ENCODE measurements at places on chromosomes 1 and 21. TPM values are rescaled to one million over a fixed set of nuclear protein-coding genes. Genes with fewer than 3 reads are reported as not detected.

The MPC2 gene
- total RNA-seq: 22.9 TPM

The CASQ1 gene
- 0.76 TPM for total RNA-seq

The C1orf210 gene
- total RNA-seq: 0.39 TPM

The FCMR gene
- 0.22 TPM for total RNA-seq

The FLG2 gene
- total RNA-seq: not detected

The LENEP gene
- total RNA-seq: 3.9 TPM

The NMNAT1 gene
- total RNA-seq: 10.4 TPM

The ANGPTL3 gene
- not detected for total RNA-seq

The KAZN gene
- 11.8 TPM for total RNA-seq
